ENCODE measurements at places on chromosomes 12 and 14.

DNA sequence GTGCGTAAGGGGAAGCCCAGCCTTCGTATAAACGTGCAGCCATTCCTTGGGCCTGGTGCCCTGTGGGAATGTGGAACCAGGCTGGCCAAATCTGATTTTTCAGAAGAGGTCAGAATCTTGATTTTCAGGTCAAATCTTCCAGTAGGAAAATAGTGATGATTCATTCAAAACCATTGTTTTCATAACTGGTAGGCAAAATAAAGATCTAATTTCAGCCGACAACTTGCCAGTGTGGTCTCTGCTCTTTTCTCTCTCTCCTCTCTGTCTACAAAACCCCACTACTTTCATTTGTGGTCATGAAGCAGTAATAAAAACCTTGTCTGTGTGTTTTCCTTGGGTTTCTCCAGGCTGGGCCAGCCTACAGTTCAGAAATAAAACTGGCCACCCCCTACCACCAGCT lies 135.1 kb downstream of the RBM19 start:
- no peak for DNase-seq

- no peak for DNase-seq
Measured at GRCh38 chr12:55188974-55189556, 31.8 kb upstream of the OR10A7 start.

- DNase-seq = no peak
Measured at GRCh38 chr14:43449291-43449690, 1057.8 kb downstream of the FSCB start.

DNA sequence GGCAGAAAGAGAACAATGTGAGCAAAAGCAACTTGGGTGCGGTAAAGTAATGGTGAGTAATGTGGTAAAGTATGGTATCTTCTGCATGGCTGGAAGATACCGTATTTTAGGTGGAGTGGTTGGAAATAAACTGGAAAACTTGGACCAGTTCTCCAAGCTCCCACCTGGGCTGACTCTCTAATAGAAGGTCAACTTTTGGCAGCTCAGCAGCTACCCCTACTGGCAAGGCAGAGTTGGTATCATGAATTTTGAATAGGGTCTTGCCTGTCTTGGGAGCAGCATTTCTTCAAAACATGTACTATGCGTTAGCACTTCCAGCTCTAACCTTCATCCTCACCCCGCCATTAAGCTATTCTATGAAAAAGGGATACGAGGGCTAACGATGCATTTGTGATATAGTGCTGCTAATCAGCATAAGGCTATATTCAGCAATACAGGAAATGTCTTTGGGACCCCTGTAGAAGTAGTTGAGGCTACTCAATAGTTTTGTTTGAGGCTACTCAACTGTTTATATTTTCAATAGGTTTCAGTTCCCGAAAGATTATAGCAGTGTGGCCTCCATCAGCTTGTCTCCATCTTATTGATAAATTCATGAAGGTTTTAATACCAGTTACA lies 276.3 kb upstream of the FAR2 start:
- peak; percentile 49 for DNase-seq

- no peak for DNase-seq
Measured at GRCh38 chr12:46107591-46107990, 117.2 kb upstream of the SCAF11 start.

DNA sequence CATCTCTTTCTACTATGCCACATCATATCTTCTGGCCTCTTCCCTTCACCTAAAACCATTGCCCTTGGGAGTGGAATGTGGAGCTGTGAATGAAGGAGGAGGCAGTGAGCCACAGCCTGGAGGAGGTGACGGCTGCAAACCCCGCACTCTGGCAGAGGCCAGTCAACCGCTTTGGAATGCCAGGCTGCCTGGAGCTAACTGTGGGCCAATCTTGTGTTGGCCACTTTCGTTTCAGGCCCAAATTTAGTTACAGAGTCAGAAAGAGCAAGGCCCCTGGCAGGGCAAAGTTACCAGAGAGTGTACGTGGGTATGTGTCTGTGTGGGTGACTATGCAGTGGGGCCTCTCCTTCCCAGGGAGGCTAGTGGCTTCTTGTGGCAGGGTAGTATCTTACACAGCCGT lies 40.1 kb downstream of the CACNA1C start:
- no peak for DNase-seq

GRCh38 chr12:89632778-89633177 lies 75.9 kb downstream of the ATP2B1 start:
- no peak for DNase-seq

- no peak for DNase-seq
Measured at GRCh38 chr12:105622846-105623736, 292.6 kb downstream of the C12orf75 start.

- DNase-seq = no peak
Measured at GRCh38 chr14:93249128-93249831, 42.2 kb downstream of the UBR7 start.

DNA sequence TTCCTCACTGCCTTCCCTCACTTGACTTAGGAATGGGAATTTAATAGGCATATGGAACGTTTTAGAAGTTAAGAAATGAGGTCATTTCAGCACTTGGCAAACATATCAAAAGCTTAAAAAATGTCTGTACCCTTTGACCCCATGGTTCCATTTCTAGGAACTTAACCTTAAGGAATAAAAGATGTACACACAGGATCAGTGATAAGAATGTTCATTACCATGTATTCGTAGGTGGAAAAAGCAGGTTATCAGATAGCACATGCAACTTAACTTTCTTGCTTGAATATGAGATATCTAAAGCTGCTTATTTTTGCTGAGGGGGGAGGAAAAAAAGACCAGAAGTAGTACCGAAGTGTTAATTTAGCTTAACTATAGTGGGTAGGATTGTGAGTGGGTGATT lies 57.2 kb downstream of the TTLL5 start:
- no peak for DNase-seq

GRCh38 chr14:28867571-28867970 lies 101.0 kb downstream of the FOXG1 start:
- DNase-seq = no peak

DNA sequence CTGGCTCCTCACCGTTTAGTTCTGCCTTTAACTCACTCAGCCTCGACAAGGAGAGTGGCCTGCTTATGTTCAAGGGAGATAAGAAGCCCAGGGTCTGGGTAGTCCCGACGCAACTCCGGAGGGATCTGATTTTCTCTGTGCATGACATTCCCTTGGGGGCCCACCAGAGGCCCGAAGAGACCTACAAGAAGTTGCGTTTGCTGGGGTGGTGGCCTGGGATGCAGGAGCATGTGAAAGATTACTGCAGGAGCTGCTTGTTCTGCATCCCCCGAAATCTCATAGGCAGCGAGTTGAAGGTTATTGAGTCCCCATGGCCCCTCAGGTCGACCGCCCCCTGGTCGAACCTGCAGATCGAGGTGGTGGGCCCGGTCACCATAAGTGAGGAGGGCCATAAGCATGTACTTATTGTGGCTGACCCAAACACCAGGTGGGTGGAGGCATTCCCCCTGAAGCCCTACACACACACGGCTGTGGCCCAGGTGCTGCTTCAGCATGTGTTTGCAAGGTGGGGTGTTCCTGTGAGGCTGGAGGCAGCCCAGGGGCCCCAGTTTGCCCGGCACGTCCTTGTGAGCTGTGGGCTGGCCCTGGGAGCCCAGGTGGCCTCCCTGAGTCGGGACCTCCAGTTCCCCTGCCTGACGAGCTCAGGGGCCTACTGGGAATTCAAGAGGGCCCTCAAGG lies 13.1 kb downstream of the CBLN3 start:
- no peak for DNase-seq

DNA sequence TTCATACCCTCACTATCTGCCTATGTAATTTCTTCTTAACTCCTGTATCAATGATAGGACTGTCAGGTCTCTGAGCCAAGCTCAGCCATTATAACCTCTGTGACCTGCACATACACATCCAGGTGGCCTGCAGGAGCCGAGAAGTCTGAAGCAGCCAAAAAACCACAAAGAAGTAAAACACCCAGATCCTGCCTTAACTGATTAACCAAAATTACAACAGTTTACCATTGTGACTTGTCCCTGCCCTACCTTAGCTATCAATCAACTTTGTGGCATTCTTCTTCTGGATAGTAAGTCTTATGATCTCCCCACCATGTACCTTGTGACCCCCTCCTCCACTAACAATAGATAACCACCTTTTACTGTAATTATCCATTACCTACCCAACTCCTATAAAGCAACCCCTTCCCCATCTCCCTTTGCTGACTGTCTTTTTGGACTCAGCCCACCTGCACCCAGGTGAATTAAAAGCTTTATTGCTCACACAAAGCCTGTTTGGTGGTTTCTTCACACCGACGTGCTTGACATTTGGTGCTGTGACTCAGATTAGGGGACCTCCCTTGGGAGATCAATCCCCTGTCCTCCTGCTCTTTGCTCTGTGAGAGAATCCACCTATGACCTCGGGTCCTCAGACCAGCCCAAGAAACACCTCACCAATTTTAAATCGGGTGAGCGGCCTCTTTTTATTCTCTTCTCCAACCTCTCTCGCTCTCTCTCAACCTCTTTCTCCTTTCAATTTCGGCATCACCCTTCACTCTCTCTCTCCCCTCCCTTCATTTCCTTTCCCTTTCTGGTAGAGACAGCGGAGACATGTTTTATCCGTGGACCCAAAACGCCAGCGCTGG lies 11.5 kb upstream of the LGMN start:
- no peak for DNase-seq

DNA sequence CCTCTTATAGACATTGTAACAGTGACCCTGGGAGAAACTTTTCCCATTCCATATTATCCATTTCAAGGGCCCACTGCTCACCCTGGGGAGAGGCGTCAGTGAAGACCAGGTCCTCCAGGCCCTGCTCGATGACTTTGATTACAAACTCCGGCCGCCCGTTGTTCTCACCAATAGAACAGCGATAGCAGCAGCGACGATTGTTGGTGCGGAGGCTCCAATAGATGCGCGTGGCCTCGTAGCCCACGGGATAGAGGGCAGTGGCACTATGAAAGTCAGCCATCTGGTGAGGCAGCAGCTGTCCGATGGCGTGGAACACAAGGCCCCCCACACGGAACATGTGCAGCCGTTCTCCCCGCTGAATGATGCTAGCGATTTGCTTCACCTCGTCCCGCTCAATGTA lies 7.5 kb upstream of the PRKAG1 start:
- DNase-seq = peak; percentile 41

DNA sequence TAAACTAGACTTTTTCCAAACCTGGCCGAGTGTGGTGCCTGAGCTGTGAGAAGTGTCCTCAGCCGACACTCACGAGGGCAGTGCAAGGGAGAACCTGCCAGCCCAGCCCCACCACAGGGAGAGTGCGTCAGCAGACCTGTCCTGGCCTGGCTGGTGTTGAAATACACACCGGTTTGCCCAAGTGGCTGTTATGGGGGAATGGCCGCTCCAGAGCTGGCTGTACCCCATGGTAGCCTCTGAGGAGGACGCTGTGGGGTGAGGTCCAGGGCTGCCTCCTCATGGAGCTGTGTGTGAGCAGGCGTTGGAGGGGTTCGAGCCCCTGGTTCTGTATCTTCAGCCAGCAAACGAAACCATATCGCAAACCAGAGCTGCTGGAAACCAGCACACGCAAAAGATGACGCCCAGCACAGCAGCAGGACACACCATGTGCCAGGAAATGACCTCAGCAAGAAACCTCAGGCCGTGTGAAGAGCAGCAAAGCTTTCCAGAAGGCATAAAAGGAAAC lies 9.4 kb downstream of the ANKRD9 start:
- no peak for DNase-seq

DNA sequence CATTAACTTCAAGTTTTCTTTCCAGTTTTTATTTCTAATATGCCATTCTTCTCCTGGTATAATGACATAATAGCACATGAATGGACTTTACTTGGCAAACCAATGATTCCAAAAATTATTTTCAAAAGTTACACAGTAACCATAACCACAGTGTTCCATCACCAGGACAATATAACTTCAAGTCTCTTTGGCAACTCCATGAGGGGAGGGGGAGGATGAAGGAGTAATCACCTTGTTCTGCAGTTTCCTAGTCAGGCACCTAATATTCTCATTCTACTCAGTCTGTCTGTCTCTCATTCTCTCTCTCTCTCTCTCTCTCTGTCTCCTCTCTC lies 66.6 kb downstream of the BTG1 start:
- no peak for DNase-seq

GRCh38 chr14:28308734-28309133 lies 457.9 kb upstream of the FOXG1 start:
- no peak for DNase-seq

DNA sequence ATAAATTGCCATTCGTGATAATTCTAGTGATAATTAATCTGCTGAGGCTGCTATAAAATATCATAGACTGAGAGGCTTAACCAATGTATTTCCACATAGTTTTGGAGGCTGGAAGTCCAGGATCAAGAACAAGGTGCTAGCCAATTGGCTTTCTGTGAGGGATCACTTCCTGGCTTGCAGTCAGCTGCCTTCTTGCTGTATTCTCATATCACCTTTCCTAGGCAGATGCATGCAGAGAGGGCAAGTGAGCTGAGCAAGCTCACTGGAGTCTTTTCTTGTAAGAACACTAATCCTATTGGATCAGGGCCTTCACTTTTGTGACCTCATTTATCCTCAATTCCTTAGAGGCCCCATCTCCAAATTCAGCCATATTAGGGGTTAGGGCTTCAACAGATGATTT lies 640.7 kb downstream of the DIO2 start:
- no peak for DNase-seq

GRCh38 chr12:75784591-75784990 lies 247.0 kb downstream of the PHLDA1 start:
- no peak for DNase-seq

GRCh38 chr12:64072916-64073575 lies 149.1 kb downstream of the KICS2 start:
- DNase-seq = no peak

DNA sequence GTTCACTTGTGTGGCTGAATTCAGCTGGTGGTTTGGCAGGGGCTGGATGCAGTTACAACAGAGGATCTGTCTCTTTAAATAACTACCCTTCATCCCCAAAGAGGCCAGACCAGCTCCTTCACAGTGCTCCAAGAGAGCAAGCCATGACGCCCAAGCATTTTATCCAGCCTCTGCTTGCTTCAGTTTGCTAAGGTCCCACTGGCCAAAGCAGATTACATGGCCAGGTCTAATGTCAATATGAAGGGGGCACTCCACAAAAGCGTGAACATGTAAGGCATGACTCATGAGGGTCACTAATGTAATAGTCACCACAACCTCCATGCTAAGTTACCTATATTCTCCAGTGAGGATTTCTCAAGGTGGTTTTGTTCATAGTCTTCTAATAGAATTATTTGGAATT lies 62.9 kb downstream of the MARK3 start:
- DNase-seq = no peak

GRCh38 chr14:69401841-69402240 lies 3.3 kb downstream of the SLC39A9 start:
- no peak for DNase-seq

- no peak for DNase-seq
Measured at GRCh38 chr14:56774503-56774902, 35.8 kb downstream of the OTX2 start.

DNA sequence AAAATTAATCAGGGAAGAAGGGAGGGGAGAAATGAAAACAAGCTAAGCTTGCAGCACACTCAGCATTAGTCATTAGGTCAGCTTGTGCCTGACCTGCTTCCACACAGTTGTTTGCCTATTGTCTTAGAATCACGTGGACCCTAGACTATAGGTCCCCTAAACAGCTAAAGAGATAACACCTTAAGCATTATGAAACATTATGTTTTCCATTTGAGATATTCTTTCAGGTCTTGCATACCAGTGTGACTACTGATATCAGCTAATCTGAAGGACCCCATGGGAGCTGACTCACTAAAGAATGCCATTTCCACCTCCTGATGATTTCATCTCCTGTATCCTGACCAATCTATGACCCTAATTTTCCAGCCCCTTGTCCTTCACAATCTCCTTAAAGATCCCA lies 154.1 kb upstream of the FUT8 start:
- no peak for DNase-seq

GRCh38 chr12:119803381-119803791 lies 73.7 kb downstream of the CIT start:
- no peak for DNase-seq
